ENCODE measurements at places on chromosomes 1 and 21. TPM values are rescaled to one million over a fixed set of nuclear protein-coding genes. Genes with fewer than 3 reads are reported as not detected.

SH2D5 gene
- total RNA-seq = 0.57 TPM

DNA sequence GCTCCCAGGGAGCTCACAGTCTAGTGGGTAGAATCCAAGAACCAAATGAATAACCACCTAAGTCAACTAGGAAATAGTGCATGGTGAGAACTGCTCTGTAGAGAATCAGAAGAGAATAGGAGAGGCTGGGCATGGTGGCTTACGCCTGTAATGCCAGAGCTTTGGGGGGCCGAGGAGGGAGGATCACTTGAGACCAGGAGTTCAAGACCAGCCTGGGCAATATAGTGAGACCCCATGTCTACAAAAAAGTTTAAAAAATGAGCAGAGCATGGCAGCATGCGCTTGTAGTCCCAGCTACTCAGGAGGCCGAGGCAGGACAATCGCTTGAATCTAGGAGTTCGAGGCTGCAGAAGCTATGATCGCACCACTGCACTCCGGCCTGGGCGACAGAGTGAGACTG is 122.3 kb upstream of the IRF2BP2 start:
- no peak for DNase-seq

- DNase-seq = no peak
Measured at GRCh38 chr1:158046715-158047510, 53.5 kb downstream of the KIRREL1 start.

DNA sequence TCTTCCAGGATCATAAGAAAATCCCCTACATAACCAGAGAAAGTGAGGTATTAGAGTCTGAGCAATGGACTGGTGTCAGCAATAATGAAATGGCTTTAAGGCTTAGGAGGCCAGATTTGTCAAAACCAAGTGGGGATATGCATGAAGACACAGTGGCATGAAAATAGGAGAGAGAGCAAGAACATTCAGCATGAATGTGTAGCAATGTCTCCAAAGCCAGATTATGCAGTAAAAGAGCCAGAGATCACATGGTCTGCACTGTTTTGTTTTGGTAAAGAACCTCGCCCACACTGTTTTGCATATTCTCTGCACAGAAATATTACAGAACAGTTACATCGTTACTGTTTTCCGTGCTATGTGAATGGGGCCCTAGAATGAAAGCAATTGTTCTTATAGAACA is 589.4 kb downstream of the PLPP3 start:
- DNase-seq = no peak

GRCh38 chr1:30250984-30251850 is 472.2 kb downstream of the MATN1 start:
- DNase-seq = no peak

DNA sequence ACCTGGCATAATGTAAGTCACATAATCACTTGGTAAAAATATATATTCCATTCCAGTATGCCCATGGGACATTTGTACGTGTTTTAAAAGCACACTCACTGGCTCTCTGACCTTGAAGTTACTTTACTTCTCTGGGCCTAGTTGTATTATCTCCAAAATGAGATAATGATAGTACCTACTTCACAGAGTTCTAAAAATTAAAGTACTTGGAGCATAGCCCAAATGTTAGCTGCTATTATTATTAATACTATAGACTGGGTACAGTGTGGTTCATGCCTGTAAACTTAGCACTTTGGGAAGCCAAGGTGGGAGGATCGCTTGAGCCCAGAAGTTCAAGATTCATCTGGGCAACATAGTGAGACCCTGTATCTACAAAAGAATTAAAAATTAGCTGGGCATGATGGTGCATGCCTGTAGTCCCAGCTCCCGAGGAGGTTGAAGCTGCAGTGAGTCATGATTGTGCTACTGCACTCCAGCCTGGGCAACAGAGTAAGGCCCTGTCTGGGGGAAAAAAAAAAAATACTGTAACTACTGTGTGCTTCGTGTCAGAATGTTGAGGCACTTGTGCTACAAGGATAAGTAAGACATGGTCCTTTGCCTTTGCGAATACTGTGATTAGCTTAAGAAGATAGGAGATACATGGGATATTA is 45.7 kb downstream of the TDRD5 start:
- DNase-seq = no peak

CHAF1B gene
- total RNA-seq = 2.5 TPM

DNA sequence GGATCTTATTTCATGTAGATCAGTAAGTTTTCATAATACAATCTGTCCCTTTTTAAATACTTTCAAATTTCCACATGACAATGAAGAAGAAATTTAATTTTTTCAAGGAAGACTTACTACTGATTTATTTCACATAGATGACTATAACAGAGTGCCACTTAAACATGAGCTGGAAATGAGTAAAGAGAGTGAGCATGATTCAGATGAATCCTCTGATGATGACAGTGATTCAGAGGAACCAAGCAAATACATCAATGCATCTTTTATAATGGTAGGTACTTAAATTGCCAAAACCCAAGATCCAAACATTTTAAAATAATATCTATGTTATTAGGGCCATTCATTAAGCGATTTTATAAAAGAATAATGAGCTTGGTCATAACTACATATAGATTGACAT is 110.4 kb downstream of the PTPRC start:
- DNase-seq = no peak

- DNase-seq = peak; percentile 46
Measured at GRCh38 chr1:15848143-15848928, 829 bp downstream of the SPEN start.

DNA sequence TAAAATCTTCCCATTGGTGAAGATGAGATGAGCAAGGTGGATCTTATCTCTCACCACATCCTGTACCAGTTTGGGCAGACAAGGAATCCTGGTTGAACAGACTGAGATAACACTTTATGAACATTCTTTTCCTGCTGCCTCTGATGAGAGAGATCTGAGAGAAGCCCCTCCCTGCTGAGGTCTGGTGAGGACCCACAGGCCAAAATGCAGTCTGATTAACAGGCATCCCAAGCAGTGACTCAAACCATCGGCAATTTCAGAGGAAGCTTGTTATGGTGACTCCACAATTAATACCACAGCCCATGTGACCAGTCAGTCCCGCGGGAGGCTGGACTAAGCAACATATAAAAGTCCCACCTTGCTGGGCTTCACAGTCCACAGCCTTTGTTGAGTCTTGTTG is at the start of gene PRR9:
TSS of gene PRR9 (plus strand) at position 373 of the 400 bp plus-strand sequence. CDS start 561 bp downstream, outside the sequence.
- DNase-seq = no peak

DNA sequence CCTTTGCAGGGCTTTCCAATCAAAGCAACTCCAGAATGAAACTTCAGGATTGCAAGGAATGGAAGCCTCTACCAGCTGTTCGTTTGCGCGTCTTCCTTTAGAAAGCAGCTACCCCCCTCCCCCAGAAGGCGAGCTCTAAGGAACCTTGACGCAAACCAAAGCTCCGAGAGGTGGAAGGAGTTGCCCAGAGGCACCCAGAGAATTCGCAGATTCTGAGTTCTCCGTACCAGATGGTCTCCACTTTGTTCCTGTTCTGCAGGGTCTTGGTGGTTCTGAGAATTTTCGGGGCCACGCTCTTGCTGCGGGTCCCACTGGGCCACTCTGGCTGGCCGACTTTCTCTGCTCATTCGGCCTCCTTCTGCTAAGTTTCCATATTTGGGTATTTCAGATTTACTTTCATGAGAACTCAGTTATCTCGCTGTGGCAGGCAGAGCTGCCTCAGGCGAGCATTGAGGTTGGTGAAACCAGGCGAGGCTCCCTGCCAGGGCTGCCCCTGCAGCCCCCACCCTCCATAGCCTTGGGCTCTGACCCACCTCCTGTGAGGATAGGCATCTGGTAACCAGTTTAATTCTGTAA is 801 bp downstream of the TRAF5 start:
- peak; percentile 79 for DNase-seq

DNA sequence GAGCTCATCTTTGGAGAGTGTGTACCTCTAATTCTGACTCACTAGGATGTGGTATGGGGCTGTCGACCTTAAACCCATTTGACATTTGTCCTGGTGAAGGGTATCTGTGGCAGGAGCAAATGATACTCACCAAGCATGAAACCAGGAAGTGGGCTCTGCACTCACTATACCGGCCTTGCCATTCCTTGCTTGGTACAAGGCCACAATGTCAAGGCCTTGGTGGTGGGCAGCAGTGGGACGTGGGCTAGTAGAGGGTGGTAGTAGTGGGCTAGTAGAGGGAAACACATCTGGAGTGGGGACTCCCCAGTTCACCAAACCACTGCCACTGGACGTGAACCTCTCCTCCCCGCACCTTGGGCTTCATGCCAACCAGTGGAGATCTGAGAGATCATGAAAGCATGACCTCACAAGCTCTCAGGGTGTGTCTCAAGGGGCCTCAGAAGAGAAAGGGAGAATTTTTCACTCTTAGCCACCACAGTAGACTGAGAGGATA is 11.5 kb downstream of the TNFSF4 start:
- no peak for DNase-seq

- DNase-seq = no peak
Measured at GRCh38 chr1:241525026-241525425, 5.5 kb upstream of the FH start.

DNA sequence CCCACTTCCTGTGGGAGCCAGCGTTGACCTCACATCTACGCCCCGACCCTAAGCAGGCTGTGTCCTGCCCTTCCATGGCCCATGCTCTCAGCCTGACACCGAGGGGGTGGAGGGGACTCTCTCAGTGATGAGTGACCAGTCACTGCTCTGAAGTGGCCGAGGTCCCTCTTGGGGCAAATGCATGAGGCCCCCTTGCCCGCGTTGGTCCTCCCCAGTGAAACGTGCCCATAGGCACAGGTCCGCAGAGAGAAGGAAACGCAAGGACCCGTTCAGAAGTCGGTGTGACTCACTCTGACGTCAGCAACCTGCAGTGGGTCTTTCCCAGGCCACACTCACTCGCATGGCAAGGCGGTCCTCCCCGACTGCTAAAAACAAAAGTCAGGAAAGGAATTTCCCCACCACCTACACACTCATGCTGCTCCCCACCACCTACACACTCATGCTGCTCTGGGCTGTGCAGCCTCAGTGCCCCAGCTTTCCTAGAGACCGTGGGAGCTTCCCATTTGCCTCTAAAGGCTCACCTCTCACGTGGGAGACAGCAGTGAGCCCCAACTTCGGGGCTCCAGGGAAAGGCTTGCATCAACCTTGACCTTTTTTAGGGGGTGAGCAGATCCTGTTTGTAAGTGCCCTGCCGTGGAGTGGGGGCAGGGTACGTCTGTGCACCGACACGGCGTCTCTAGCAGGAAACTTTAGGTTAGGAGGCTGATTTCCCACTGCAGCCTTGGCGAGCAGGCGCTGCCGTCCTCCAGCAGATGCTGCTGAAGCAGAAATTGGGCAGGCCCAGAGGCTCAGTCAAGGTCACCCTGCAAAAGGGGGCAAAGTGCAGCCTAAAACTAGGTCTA is 11.4 kb downstream of the UBASH3A start:
- DNase-seq = peak; percentile 83

DNA sequence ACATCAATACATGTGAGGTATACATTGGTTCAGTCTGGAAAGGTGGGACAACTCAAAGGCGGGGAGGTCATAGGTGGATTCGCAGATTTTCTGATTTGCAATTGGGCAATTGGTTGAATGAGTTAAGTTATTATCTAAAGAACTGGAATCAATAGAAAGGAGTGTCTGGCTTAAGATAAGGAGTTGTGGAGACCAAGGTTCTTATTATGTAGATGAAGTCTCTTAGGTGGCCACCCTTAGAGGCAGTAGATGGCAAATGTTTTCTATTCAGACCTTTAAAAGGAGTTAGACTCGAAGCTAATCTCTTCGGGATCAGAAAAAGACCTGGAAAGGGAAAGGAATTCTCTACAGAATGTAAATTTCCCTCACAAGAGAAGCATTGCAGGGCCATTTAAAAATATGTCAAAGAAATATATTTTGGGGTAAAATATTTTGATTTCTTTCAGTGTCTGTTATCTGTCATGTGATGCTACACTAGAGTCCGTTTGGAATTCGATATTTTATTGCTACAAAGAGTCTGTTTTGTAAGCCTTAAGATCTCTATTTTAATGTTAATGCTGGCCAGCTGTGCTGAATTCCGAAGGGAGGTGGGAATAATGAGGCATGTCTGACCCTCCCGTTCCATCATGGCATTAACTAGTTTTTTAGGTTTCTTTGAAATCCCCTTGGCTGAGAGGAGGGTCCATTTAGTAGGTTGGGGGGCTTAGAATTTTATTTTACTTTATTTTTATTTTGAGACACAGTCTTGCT is 265.1 kb downstream of the PTPRU start:
- peak; percentile 59 for DNase-seq

GRCh38 chr1:169745015-169745861 is 11.4 kb upstream of the SELE start:
- peak; percentile 12 for DNase-seq

Data from kidney (tissue), 22 donors.